Mammary microvascular endothelial cell (primary cell): ENCODE measurements at places on chromosomes 6 and 20. TPM values are rescaled to one million over a fixed set of nuclear protein-coding genes. Genes with fewer than 3 reads are reported as not detected.

Gene RHAG
- total RNA-seq: not detected in 2 replicates

Gene RSPO4
- not detected in 2 replicates for total RNA-seq

Gene TPX2
- total RNA-seq: 106 and 111 TPM in 2 replicates

Gene GFOD1
- total RNA-seq: 21.1 and 22.0 TPM in 2 replicates

Gene MRPS18A
- 44.9 and 48.6 TPM in 2 replicates for total RNA-seq

Gene ACSS1
- 13.1 and 17.6 TPM in 2 replicates for total RNA-seq

Gene SLC32A1
- total RNA-seq: not detected in 2 replicates

Gene FHL5
- total RNA-seq: not detected in 2 replicates

Gene ERVFRD-1
- 6.5 and 7.2 TPM in 2 replicates for total RNA-seq

Gene MACROD2
- 0.49 TPM in 1 of 2 replicates, not detected in the other for total RNA-seq

Gene TRIM40
- not detected in 2 replicates for total RNA-seq

Gene CST2
- not detected in 2 replicates for total RNA-seq

Gene HLA-DQB1
- 0.10 TPM in 1 of 2 replicates, not detected in the other for total RNA-seq

Gene SLC22A16
- total RNA-seq: 1.6 TPM in 1 of 2 replicates, not detected in the other

Gene NINL
- 5.1 and 7.9 TPM in 2 replicates for total RNA-seq

Gene TINAG
- not detected in 2 replicates for total RNA-seq
